ENCODE measurements at places on chromosomes 2 and 18. TPM values are rescaled to one million over a fixed set of nuclear protein-coding genes. Genes with fewer than 3 reads are reported as not detected.

Gene SLC14A1
- not detected for total RNA-seq

Gene LYG2
- not detected for total RNA-seq

Gene SLC23A3
- 0.65 TPM for total RNA-seq

Gene KYNU
- 4.2 TPM for total RNA-seq

Gene SNORC
- total RNA-seq: 3.6 TPM

Gene CACNB4
- total RNA-seq: 0.59 TPM

Gene ALPP
- total RNA-seq: not detected

Gene MGAT4A
- total RNA-seq: 11.1 TPM

Gene ITGB6
- 0.24 TPM for total RNA-seq

Gene CFAP221
- 7.1 TPM for total RNA-seq

Gene KCNE4
- total RNA-seq: 0.22 TPM

Gene TBR1
- 2.4 TPM for total RNA-seq

Gene DCC
- total RNA-seq: 0.41 TPM

Gene CDC42EP3
- 13.1 TPM for total RNA-seq

Gene BMP10
- not detected for total RNA-seq

Gene ANKRD62
- not detected for total RNA-seq

Gene GNAL
- 40.9 TPM for total RNA-seq

Gene CLHC1
- total RNA-seq: 20.3 TPM

Gene MAPK4
- total RNA-seq: 3.4 TPM

Gene RNF125
- 19.3 TPM for total RNA-seq

Gene DHRS9
- not detected for total RNA-seq

Gene NETO1
- total RNA-seq: 4.2 TPM

Gene TMEM178A
- 7.4 TPM for total RNA-seq

Gene MPP4
- total RNA-seq: 0.11 TPM

Gene PMAIP1
- 106 TPM for total RNA-seq

Gene PUS10
- 5.0 TPM for total RNA-seq

Gene MOCOS
- 1.4 TPM for total RNA-seq

Gene TTC31
- 32.4 TPM for total RNA-seq

Gene CHRNG
- not detected for total RNA-seq

Gene KLHL29
- 1.0 TPM for total RNA-seq

Gene TFCP2L1
- total RNA-seq: 4.3 TPM

Gene BOLL
- not detected for total RNA-seq

Gene SRD5A2
- total RNA-seq: not detected

Gene SERPINB12
- not detected for total RNA-seq

Gene ABCG8
- total RNA-seq: not detected

Gene APOB
- 14.1 TPM for total RNA-seq

Gene LRP2
- total RNA-seq: 3.3 TPM

Gene SCYGR2
- total RNA-seq: not detected

Gene CYP27C1
- 4.4 TPM for total RNA-seq

Gene KIF5C
- 41.9 TPM for total RNA-seq

Gene SPP2
- total RNA-seq: not detected

Gene MARCO
- total RNA-seq: not detected

Gene CIB4
- not detected for total RNA-seq

Gene SNX17
- 92.6 TPM for total RNA-seq

Gene MROH2A
- total RNA-seq: not detected

Gene ZNF142
- 11.9 TPM for total RNA-seq

Gene CRYGB
- not detected for total RNA-seq

Gene FKBP1B
- 39.0 TPM for total RNA-seq

Gene GPBAR1
- total RNA-seq: 0.18 TPM

Gene CDH19
- total RNA-seq: not detected

Gene SP5
- total RNA-seq: 32.9 TPM

Gene ALLC
- not detected for total RNA-seq

Gene GRHL1
- 2.2 TPM for total RNA-seq

Gene STAT4
- 3.2 TPM for total RNA-seq

Gene NAT8
- not detected for total RNA-seq

Gene TBC1D8
- total RNA-seq: 12.3 TPM

Gene TCF23
- not detected for total RNA-seq

Gene SLC30A3
- 2.8 TPM for total RNA-seq

All from endodermal cell (in vitro differentiated cells).